ENCODE measurements at places on chromosomes 7 and 10.

GRCh38 chr7:36600869-36601530 lies 123.3 kb downstream of the AOAH start:
- no peak for DNase-seq

- DNase-seq: no peak
These were observed 667 bp downstream of the KLLN start for GRCh38 chr10:87862679-87863052.

- peak; percentile 76 for DNase-seq
These were observed 65.6 kb downstream of the NOD1 start for GRCh38 chr7:30412782-30413504.

DNA sequence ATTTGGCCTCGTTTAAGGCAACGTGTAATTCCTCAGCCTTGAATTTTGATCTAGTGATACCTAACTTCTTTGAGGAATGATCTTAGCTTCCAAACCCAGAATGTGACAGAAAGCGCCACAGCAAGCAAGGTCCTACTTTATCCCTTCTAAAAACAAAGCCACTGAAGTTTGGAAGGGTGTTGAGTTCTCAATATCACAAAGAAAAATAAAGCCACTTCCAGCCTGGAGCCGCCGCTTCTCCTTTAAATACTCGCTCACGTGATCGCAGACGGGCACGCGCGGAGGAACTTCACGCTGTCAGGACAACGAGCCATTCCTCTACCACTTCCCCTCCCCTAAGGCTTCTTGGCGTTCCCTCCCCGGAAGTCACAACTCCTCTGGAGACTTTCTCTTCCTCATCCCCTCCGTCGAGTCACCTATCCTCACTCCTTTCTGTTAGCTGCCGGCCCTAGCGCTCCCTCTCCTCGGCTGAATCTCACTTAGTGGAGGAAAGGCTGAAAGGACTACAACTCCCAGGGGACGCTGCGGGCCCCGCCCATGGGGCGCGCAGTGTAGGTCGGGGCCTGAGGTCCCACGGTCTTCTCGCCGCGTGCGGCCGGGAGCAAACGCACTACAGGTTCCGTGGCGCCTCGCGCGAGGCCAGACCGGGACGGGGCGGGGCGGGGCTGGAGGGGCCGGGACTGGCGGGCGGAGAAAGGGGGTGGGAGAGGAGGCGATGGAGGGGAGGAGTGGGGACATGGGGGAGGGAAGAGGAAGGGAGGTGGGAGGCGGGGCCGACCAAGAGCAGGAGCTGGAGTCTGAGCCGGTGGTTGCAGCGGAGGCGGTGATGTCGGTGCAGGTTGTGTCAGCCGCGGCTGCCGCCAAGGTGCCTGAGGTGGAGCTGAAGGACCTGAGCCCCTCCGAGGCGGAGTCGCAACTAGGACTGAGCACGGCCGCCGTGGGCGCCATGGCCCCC lies at the start of gene AHCYL2:
Gene AHCYL2 (plus strand): TSS at position 780 of the 955 bp plus-strand sequence.
- peak; percentile 98 for DNase-seq

DNA sequence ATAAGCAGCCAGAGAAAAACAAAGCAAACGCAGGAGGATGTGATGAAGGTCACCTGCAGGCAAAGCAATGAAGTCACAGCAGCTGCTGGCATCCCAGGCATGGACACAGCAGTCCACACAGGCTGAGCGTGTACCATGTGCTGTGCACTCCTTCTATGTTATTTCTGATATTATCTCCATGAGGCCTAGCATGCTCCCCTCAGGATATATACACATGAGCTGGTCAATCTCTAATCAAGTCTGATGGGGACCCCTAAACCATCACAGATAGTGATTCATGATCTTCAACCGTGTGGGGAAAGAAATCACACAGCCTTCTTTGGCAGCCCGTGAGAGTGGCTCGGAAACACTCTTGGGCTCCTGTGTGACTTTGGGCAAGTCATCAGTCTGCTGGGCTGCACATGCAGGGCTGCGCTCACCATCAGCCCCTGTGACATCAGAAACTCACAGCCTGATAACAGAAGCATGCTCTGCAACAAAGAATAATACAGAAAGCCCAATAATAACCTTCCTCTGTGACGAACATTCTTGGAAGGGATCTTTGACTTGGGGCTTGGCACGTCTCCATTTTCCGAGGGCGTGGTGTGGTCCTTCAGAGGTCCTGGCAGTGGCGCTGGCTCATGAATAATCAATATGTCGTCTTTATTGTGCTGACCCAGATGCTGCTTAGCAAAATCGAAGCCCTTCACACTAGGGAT lies 83.0 kb upstream of the ATP6V0A4 start:
- DNase-seq: peak; percentile 24

GRCh38 chr10:95525033-95525418 lies 36.1 kb downstream of the SORBS1 start:
- DNase-seq: no peak

GRCh38 chr7:33243319-33243881 lies 114.0 kb downstream of the BBS9 start:
- DNase-seq: peak; percentile 50

DNA sequence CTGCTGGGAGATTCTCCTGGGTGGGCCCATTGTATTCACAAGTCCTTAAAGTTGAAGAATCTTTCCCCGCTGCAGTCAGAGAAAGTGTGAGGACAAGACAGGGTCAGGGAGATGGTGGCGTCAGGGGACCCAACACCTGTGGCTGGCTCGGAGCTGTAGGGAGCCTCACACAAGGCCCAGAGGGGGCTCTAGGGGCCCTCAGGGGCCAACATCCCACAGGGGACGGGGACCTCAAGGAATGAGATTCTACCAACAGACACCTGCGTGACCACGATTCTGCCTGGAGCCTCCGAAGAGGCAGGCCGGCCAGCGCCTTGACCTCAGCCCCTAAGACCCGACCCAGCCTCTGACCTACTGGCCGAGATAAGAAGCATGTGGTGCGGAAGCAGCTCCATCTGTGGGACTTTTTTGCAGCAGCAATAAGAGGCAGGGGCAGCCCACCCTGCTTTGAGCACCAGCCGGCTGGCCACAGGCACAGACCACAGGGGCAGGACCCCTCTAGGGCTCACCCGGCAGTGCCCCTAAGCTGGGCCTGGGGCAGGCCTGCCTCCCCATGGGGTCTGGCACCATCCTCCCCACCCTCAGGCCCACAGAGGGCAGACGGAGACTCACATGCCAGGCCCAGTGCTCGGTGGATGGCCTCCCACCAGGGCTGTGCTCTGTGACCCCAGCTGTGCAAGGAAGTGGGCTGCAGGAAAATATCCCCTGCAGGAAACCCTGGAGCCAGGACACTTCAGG lies 13.2 kb downstream of the RASGEF1A start:
- DNase-seq: no peak

GRCh38 chr7:120337308-120337907 lies 64.4 kb downstream of the KCND2 start:
- DNase-seq: no peak

DNA sequence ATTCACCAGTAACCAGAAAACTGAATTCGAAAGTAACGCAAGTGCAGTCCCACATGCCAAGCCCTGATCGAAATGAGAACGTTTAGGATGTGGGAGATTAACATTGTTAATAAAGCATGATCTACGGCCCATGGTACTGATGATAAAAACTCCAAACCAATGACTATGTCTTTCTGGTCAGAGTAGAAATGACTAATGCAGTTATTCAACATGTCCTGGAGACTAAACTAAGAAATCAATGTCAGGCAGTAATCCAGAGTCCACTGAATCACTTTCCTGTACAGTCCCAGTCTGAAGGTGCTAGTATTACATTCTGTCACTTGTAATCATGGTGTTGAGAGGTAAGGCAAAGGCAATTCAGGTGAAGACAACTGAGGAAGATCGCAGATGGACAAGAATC lies 14.4 kb downstream of the NPSR1 start:
- DNase-seq: no peak

GRCh38 chr7:2094454-2095045 lies 138.2 kb downstream of the MAD1L1 start:
- DNase-seq: no peak

- no peak for DNase-seq
These were observed 78.2 kb downstream of the VPS41 start for GRCh38 chr7:38830826-38831225.

DNA sequence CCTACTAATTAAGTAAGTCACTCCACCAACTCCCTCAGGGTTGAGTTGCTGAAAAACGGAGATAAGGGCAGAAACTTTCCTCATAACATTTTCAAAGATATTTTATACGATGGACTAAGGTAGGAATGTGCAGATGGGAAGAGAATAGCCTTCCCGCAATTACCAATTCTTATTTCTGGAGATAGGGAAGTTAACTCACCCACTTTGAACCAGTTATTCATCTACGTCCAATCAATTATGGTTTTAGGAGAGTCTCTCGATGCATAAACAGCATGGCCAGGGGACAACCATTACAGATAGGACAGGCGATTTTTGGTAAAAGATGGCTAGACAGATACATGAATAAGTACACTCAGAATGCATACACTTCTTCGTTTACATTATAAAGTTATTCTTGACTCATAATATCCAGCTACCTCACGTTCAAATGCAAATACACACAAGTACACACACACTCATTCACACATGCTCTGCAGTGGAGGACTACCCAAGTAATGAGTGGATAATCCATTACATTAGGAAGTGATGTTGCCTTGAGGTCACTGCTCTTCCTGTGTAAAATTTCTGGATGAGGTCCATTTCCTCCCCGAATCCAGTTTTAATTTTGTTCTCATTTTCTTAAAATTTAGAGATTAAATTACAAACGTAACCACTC lies 25.2 kb upstream of the IMMP2L start:
- DNase-seq: no peak

DNA sequence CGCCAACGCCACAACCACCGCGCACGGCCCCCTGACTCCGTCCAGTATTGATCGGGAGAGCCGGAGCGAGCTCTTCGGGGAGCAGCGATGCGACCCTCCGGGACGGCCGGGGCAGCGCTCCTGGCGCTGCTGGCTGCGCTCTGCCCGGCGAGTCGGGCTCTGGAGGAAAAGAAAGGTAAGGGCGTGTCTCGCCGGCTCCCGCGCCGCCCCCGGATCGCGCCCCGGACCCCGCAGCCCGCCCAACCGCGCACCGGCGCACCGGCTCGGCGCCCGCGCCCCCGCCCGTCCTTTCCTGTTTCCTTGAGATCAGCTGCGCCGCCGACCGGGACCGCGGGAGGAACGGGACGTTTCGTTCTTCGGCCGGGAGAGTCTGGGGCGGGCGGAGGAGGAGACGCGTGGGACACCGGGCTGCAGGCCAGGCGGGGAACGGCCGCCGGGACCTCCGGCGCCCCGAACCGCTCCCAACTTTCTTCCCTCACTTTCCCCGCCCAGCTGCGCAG lies 424 bp downstream of the EGFR start:
- peak; percentile 25 for DNase-seq

- DNase-seq: no peak
These were observed 36.2 kb upstream of the MNX1 start for GRCh38 chr7:157046681-157047080.

- DNase-seq: no peak
These were observed 242.5 kb downstream of the ELMO1 start for GRCh38 chr7:37206192-37206591.

GRCh38 chr10:131205556-131205955 lies 106.0 kb downstream of the TCERG1L start:
- no peak for DNase-seq

DNA sequence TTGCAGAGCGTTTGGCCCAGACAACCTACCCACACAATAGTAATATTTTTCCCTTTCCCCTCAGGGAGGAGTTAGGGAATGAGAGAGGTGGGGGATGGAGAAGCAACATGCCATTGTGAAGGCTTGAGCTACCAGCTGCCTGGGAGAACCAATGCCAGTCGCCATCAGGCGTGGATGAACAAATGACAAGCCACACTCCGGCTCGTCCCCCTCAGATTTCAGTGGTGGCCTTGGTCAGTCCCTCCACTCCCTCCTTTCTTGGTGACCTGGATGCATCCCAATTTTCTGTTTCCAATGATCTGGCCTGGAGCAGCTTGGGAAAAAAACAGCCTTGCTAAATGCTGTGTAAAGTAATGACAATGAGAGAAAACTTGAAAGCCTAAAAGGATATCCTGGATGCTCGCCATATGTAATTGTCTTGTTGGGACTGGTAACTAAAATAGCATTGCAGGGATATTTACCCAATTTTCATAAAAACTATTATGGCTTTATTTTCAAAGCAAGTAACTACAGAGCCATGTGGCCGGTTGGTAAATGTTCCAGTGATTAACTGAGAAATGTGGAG lies 110.7 kb downstream of the ICA1 start:
- no peak for DNase-seq

DNA sequence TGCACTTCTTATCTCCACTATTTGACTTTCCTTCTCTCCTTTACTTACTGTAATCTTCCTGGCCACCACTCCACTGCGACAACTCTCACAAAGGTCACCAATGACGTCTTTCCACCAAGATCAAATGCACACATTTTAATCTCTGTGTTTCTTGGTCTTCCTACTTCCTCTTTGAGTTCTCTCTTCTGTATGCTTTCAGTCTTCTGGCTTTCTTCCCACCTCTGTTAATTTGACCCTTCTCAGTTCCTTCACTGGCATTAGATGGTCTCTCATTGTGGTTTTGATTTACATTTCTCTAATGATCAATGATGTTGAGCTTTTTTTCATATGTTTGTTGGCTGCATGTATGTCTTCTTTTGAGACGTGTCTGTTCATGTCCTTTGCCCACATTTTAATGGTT lies 31.9 kb downstream of the FAM107B start:
- DNase-seq: no peak

DNA sequence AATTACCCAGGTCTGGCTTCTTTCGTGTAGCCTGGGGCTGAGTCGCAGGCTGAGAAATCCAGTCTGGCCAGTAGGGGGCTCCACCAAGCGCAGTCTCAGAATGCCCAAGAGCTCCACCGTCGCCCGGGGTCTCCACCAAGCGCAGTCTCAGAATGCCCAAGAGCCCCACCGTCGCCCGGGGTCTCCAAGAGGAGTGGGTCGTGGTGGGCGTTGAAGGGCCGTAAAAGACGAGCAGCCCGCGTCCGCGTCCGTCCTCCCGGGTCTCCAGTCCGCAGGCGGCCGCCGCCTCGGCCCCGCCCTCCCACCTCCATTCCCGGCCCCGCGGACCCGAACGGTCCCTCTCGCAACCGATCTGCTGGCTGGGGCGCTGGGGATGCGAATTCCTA lies 892 bp upstream of the ZYX start:
- peak; percentile 80 for DNase-seq

GRCh38 chr7:108335269-108335918 lies 120.8 kb downstream of the NRCAM start:
- DNase-seq: peak; percentile 4

DNA sequence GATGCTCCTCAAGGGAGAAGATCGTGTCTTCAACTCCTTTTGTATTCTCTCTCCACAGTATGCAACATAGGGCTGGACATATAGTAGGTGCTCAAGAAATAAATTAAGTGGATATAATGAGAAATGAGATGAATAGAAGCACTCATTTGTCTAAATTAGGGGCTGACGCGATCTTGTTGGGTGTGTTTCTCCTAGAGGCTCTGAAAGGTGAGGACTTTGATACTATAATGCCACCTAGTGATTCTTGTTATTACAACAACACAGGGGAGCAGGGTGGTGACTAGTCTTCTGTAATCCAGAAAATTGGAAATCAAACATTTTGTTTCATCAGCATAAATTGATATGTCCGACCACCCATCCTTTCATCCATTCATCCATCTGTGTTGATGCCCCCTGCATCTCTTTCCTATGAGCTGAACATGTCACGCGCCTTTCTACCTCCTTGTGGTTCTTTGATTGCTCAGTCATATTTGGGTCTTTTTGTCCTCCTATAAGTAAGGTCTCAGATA lies 3.5 kb upstream of the CFAP58 start:
- DNase-seq: peak; percentile 65

GRCh38 chr7:57305192-57305748 lies 144.7 kb upstream of the ZNF716 start:
- DNase-seq: no peak

Measured in fibroblast of gingiva (primary cell).